ENCODE measurements at places on chromosomes 4 and X.
A peak's percentile ranks its signal among the peaks of the same experiment; 100 is the strongest.

GRCh38 chr4:42638993-42639392, 17.9 kb downstream of the ATP8A1 start:
- H3K4me1 ChIP-seq, result peaks cover 32% of the 10 kb centered on the region
- H3K36me3 ChIP-seq, result no peaks in the 10 kb centered on the region
- no peak for DNase-seq
- H3K27me3 ChIP-seq, result no peaks in the 10 kb centered on the region
- H3K27ac ChIP-seq, result no peak overlapping the region
- no peak overlapping the region for H3K4me3 ChIP-seq

DNA sequence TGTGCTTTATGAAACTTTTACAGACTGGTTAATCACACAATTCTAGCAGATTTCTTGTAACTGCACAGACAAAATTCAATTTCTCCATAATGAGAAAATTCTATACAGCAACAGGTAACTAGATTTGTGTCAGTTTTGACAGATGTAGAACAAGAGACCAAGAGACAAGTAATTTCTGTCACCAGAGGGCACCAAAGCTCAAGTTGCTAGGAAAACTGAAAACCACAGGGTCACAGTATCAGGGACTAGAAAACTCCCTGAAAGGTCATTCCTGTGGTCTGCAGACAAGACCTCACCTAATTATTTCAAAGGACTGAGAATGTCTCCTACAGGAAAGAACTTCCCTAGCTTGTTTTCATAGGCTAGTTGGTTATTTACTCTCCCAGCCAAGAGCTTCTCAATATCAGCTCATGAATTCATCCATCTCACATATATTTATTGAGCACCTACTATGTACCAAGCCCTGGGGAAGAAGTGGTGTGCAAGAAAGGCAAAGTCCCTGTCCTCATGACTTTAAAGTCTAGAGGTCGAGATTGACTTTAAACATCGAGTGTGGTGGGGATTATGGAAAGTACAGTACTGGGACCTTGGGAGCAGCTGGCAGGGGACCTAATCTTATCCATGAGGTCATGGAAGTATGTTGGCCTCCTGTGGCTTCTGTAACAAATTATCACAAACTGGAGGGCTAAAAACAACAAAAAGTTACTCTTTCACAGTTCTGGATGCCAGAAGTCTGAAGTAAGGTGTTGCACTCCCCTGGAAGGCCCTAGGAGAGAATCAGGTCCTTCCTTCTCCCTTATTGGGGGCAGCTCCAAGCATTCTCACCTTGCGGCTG, 47.8 kb upstream of the SETD7 start:
- H3K27me3 ChIP-seq, result no peaks in the 10 kb centered on the region
- peak; percentile 17 for DNase-seq
- no peaks in the 10 kb centered on the region for H3K36me3 ChIP-seq
- no peaks in the 10 kb centered on the region for H3K4me1 ChIP-seq
- no peak overlapping the region for H3K4me3 ChIP-seq
- no peak overlapping the region for H3K27ac ChIP-seq

- H3K4me3 ChIP-seq, result no peak overlapping the region
- no peaks in the 10 kb centered on the region for H3K4me1 ChIP-seq
- no peaks in the 10 kb centered on the region for H3K27me3 ChIP-seq
Measured at GRCh38 chr4:53520116-53520515, 71.2 kb downstream of the LNX1 start.

DNA sequence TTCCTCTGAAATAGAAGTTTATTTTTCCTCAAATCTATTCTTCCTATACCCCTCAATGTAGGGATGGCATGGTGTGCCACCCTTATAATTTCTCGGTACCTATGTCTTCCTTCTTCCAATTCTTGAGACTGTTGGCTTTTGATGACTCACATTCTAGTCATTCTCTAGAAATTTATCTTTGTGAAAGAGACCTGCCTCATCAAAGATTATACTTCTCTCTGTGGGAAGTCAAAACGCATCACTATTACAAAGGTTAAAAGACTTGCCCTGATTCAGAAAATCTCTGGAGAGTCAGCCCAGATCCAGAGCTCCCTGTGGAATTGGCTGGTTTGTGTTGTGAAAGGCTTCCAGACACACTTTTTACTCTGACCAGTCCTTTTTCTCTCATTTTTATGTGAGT, 65.9 kb upstream of the FSTL5 start:
- no peaks in the 10 kb centered on the region for H3K36me3 ChIP-seq
- no peak for DNase-seq

DNA sequence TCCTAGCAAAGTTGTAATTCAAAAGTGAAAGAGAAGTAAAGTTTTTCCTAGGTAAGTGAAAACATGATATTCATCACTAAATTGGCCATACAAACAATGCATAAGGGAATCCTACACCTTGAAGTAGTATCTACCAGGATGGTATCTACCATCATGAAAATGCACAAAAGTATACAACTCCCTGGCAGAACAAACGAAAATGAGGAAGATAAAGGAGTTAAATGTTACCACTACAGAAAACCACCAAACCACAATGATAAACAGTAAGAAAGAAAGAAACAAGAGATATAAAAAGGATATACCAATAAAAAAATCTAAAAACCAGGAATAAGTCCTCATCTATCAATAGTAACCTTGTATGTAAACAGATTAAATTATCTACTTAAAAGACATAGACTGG, 26.9 kb downstream of the GK2 start:
- H3K36me3 ChIP-seq, result no peaks in the 10 kb centered on the region
- no peak for DNase-seq
- no peak overlapping the region for H3K27ac ChIP-seq
- no peaks in the 10 kb centered on the region for H3K27me3 ChIP-seq
- no peak overlapping the region for H3K4me3 ChIP-seq

DNA sequence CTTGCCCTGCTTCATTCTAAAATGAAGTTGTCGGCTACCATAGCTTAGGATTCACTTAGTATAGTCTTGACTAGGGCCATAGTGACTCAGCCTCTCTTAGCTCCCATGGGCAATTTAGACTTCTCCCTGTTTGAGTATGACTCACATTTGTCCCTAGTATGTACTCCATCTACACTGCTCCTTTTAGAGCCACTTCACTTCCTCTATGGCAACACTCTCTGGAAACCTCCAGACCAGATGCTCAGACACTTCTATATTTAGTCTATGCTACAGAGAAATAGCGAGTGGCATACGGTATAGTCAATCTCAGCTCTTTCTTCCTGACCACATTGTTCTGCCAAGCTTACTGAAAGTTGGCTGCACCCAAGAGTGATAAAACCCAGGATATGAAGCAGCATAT, 11.2 kb downstream of the MEPE start:
- H3K4me3 ChIP-seq, result no peak overlapping the region
- DNase-seq, result no peak
- no peaks in the 10 kb centered on the region for H3K4me1 ChIP-seq
- H3K27ac ChIP-seq, result no peak overlapping the region
- H3K27me3 ChIP-seq, result no peaks in the 10 kb centered on the region
- H3K36me3 ChIP-seq, result no peaks in the 10 kb centered on the region

- no peak for DNase-seq
- H3K36me3 ChIP-seq, result no peaks in the 10 kb centered on the region
- no peak overlapping the region for H3K4me3 ChIP-seq
- no peaks in the 10 kb centered on the region for H3K4me1 ChIP-seq
- no peak overlapping the region for H3K27ac ChIP-seq
- H3K27me3 ChIP-seq, result no peaks in the 10 kb centered on the region
Measured at GRCh38 chr4:73801692-73802091, 34.8 kb upstream of the CXCL6 start.

DNA sequence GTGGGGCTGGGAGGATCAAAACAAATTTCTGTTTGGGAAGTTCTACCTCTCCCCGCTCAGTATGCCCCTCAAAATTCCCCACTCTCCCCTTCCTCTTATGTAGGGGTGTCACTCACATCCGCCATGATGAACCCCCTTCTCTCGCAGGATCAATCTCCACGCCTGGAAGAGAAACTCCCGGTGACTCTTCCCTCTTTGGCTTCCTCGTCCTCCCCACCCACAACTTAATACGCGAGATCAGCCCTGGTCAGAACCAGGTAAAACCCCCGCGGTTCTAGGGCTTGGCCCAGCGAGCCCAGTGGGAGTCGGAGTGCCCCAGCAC, 427 bp downstream of the LAMTOR3 start:
- DNase-seq, result no peak
- H3K4me1 ChIP-seq, result peaks cover 8% of the 10 kb centered on the region
- peak overlapping the region; percentile 99 for H3K4me3 ChIP-seq
- no peaks in the 10 kb centered on the region for H3K36me3 ChIP-seq
- no peaks in the 10 kb centered on the region for H3K27me3 ChIP-seq

GRCh38 chr4:38145033-38145678, 185.0 kb downstream of the PTTG2 start:
- no peaks in the 10 kb centered on the region for H3K4me1 ChIP-seq
- H3K27me3 ChIP-seq, result no peaks in the 10 kb centered on the region
- no peak overlapping the region for H3K4me3 ChIP-seq
- no peak overlapping the region for H3K27ac ChIP-seq

- H3K36me3 ChIP-seq, result no peaks in the 10 kb centered on the region
- no peaks in the 10 kb centered on the region for H3K27me3 ChIP-seq
- H3K4me3 ChIP-seq, result no peak overlapping the region
- no peak overlapping the region for H3K27ac ChIP-seq
- no peaks in the 10 kb centered on the region for H3K4me1 ChIP-seq
Measured at GRCh38 chr4:150593996-150594395, 12.0 kb downstream of the MAB21L2 start.

DNA sequence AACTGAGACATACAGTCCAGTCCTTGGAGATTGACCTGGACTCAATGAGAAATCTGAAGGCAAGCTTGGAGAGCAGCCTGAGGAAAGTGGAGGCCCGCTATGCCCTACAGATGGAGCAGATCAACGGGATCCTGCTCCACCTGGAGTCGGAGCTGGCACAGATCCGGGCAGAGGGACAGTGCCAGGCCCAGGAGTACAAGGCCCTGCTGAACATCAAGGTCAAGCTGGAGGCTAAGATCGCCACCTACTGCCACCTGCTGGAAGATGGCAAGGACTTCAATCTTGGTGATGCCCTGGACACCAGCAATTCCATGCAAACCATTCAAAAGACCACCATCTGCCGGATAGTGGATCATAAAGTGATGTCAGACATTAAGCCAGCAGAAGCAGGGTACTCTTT, 20.4 kb upstream of the FRMPD3 start:
- peak; percentile 61 for DNase-seq
- H3K36me3 ChIP-seq, result no peaks in the 10 kb centered on the region
- H3K4me3 ChIP-seq, result no peak overlapping the region
- no peaks in the 10 kb centered on the region for H3K4me1 ChIP-seq
- H3K27ac ChIP-seq, result no peak overlapping the region

DNA sequence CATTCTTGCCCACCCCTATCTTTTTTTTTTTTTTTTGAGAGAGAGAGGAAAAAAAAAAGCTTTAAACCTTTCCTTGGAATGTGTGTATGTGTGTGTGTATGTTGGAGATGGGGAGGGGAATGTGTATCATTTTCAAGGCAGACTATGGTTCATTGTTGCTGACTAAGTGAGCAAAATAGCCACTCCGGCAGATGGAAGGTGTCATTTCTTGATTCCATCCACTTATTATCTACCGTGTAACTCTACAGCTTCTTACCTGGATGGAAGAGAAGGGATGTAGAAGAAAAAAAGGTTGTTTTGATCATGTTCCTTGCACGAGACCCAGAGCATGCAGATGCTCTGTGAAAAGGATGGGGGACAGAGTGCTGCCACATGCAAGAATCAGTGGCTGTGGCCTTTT, 5.9 kb upstream of the GK2 start:
- no peak overlapping the region for H3K27ac ChIP-seq
- no peak for DNase-seq
- no peaks in the 10 kb centered on the region for H3K27me3 ChIP-seq
- H3K4me3 ChIP-seq, result no peak overlapping the region

DNA sequence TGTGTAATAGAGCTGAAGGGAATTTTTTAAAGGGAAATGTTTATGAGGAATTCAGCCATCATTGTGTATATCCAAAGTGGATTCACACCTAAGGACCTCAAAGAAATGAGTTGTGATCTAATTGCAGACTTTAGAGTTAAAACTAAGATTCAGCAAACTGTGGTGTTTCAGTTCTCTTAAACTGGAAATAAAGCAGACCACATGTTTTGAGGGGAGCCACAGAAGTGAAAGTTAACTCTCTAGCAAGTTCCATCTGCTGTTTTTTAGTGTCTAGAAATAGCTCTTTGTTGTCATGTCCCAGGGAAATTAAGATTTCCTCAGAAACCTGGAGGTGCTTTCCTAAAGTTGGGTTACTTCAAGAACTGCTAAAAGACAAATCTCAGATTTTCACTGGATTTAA, 97.3 kb upstream of the DDX3X start:
- DNase-seq, result no peak
- no peaks in the 10 kb centered on the region for H3K4me1 ChIP-seq
- H3K27me3 ChIP-seq, result no peaks in the 10 kb centered on the region
- H3K4me3 ChIP-seq, result no peak overlapping the region
- H3K36me3 ChIP-seq, result peaks cover 5% of the 10 kb centered on the region

- H3K4me1 ChIP-seq, result peaks cover 16% of the 10 kb centered on the region
- H3K27ac ChIP-seq, result peak overlapping the region; percentile 84
- no peaks in the 10 kb centered on the region for H3K27me3 ChIP-seq
Measured at GRCh38 chr4:147831551-147832171, 99.8 kb downstream of the ARHGAP10 start.

DNA sequence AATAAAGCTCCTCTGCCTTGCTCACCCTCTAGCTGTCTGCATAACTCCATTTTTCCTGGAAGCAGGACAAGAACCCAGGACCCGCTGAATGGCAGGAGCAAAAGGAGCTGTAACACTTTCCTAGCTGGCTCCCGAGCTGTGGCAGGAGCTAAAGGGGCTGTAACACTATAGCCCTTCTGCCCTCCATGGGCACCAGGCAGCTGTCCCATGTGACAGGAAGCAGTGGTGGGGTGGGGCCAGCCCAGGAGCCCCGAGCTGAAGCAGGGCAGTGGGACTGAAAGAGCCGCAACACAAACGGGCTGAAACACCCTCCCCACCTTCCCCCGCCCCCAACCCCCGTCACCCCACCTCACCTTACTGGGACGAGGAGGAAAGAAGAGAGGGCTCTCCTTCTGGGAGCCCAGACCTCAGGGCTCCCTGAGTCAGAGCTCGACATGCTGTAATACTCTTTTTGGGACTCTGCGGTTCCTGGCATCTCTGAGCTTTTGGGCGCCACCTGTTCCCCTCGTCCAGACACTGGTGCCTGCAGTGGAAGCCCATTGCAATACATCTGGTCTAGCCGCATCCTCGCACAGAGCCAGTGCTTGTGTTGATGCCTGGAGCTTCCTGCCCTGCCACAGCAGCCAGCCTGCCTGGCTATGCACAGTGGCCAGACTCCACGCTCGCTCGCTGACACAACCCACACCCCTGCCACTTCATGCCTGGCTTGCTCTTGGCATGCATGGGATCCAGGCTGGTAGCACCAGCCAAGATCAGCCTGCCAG, 39.4 kb downstream of the PPM1K start:
- no peaks in the 10 kb centered on the region for H3K4me1 ChIP-seq
- no peaks in the 10 kb centered on the region for H3K27me3 ChIP-seq
- no peak overlapping the region for H3K27ac ChIP-seq
- DNase-seq, result peak; percentile 7

GRCh38 chrX:78650906-78651437, 8.2 kb downstream of the RTL3 start:
- no peaks in the 10 kb centered on the region for H3K4me1 ChIP-seq
- no peak for DNase-seq
- H3K36me3 ChIP-seq, result no peaks in the 10 kb centered on the region
- H3K27ac ChIP-seq, result no peak overlapping the region
- no peaks in the 10 kb centered on the region for H3K27me3 ChIP-seq

- no peak overlapping the region for H3K4me3 ChIP-seq
- no peak for DNase-seq
- no peaks in the 10 kb centered on the region for H3K4me1 ChIP-seq
- H3K27ac ChIP-seq, result no peak overlapping the region
- H3K36me3 ChIP-seq, result no peaks in the 10 kb centered on the region
- H3K27me3 ChIP-seq, result no peaks in the 10 kb centered on the region
Measured at GRCh38 chr4:55752810-55753209, 66.8 kb upstream of the EXOC1L start.

- H3K4me1 ChIP-seq, result no peaks in the 10 kb centered on the region
- H3K36me3 ChIP-seq, result no peaks in the 10 kb centered on the region
- no peak for DNase-seq
- H3K4me3 ChIP-seq, result no peak overlapping the region
- no peak overlapping the region for H3K27ac ChIP-seq
- H3K27me3 ChIP-seq, result no peaks in the 10 kb centered on the region
Measured at GRCh38 chrX:123324625-123325024, 140.5 kb downstream of the GRIA3 start.

Data from thyroid gland (tissue), 4 donors.